ENCODE measurements at places on chromosomes 1 and 21. TPM values are rescaled to one million over a fixed set of nuclear protein-coding genes. Genes with fewer than 3 reads are reported as not detected.

The DOP1B gene
- polyA plus RNA-seq = 19.1 TPM

DNA sequence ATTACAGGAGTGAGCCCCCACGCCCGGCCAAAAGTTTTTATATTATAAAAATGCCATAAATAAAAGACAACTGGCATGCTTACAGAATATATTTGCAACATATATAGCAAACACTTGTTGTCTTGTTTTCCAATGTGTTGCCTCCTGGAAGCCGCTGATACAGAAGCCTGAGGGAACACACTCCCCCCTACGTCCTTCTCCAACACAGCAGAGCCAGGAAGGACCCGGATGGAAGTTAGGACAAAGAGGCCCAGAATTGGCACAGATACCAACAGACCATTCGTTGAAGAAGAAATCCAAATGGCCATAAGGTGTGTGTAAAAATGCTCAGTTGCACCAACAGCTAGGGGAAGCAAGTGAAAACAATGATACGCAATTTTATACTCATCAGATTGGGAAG is 1.3 kb upstream of the PLA2G5 start:
- no peaks in the 10 kb centered on the region for H3K36me3 ChIP-seq
- H3K4me1 ChIP-seq = no peaks in the 10 kb centered on the region
- no peak for DNase-seq
- no peak overlapping the region for H3K27ac ChIP-seq
- H3K27me3 ChIP-seq = no peaks in the 10 kb centered on the region

DNA sequence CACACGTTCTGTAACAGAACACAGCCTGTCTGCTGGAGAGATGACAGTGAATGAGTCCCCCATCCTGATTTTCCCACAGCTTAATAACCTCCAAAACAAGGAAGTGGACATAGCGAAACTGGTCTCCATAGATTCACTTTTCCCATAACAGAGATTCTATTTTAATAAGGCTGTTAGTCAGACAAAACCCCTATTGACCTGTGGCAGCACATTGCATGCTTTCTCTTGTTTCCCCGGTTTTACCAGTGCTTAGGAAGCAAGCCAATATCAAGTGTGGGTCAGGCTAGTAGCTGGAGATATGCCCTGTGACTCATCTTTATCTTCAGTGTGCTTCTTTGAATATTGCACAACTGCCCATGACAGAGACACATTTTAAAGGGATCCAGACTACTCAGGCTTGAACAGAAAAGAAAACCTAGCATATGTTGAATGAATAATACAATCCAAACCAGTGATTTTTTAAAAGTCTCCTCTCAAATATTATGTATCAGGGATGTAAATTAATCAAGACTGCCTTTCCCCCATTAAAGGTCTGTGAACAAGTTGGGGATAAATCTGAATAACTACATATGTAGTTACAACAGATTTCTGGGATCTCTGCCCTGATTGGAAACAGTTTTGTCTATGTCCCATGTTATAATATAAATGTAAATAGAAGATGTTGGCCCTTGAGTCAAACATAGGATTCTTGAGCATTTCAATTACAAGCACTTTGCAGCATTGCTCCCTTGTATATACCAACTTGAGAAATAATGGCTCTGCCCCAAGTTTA is 11.9 kb upstream of the CLDN8 start:
- no peak overlapping the region for H3K27ac ChIP-seq
- peak; percentile 52 for DNase-seq
- H3K27me3 ChIP-seq = no peaks in the 10 kb centered on the region

DNA sequence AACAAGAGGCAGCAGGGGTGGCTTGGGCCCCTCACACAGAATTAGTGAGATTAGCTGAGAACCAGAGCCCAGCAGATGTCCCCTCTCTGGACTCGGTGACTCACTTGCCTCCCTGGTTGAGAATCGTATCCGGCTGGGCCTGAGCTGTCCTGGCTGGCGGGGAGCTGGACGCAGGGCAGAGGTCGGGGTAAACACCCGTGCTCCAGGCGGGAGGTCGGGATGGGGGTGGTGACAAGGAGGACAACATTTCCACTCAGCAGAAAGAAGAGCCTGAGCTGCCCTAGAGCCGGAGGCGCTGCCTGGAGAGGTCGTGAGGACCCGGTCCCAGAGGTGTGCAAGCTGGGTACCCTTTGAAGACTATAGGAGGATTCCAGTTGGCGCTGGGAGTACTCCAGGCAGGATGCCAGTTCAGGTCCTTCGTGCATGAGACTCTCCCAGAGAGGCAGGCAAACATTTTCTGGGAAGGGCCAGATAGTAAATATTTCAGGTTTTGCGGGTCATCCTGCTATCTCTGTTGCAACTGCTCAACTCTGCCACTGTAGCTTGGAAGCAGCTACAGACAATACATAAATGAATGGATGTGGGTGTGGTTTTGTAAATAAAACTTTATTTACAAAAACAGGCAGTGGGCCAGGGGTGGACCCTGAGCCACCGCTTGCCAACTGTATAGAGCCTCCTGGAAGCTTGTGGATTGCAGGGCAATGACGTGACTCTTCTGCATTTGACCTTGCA is 116.8 kb upstream of the WNT4 start:
- H3K27ac ChIP-seq = peak overlapping the region; percentile 61
- H3K4me1 ChIP-seq = no peaks in the 10 kb centered on the region
- H3K27me3 ChIP-seq = no peaks in the 10 kb centered on the region

The HEYL gene
- polyA plus RNA-seq = not detected

- DNase-seq = no peak
- no peaks in the 10 kb centered on the region for H3K27me3 ChIP-seq
- H3K4me1 ChIP-seq = no peaks in the 10 kb centered on the region
- H3K27ac ChIP-seq = no peak overlapping the region
- H3K4me3 ChIP-seq = no peak overlapping the region
Observed at GRCh38 chr1:208437401-208437800, 193.2 kb upstream of the PLXNA2 start.

- H3K36me3 ChIP-seq = no peaks in the 10 kb centered on the region
- H3K4me3 ChIP-seq = peak overlapping the region; percentile 99
- peaks cover 53% of the 10 kb centered on the region for H3K4me1 ChIP-seq
- DNase-seq = no peak
- no peaks in the 10 kb centered on the region for H3K27me3 ChIP-seq
Observed at GRCh38 chr1:26696119-26696653, 371 bp downstream of the ARID1A start.

DNA sequence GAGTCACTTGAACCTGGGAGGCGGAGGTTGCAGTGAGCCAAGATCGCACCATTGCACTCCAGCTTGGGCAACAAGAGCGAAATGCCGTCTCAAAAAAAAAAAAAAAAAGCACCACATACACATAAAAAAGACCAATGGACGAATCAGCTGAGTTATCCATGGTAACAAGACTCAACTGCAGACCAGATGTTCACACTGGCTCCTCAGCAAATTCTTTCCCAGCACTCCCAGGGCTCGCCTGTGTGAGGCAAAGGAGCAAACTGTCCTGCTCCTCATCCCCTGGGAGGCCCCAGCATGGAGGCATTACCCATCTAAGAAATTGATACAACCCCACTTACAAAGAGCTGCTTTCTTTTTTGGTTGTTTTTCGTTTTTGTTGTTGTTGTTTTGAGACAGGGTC is 3.1 kb downstream of the TMEM234 start:
- H3K4me3 ChIP-seq = no peak overlapping the region
- no peak for DNase-seq
- peaks cover 2% of the 10 kb centered on the region for H3K36me3 ChIP-seq
- H3K27ac ChIP-seq = no peak overlapping the region

The ERRFI1 gene
- polyA plus RNA-seq = 35.7 TPM

DNA sequence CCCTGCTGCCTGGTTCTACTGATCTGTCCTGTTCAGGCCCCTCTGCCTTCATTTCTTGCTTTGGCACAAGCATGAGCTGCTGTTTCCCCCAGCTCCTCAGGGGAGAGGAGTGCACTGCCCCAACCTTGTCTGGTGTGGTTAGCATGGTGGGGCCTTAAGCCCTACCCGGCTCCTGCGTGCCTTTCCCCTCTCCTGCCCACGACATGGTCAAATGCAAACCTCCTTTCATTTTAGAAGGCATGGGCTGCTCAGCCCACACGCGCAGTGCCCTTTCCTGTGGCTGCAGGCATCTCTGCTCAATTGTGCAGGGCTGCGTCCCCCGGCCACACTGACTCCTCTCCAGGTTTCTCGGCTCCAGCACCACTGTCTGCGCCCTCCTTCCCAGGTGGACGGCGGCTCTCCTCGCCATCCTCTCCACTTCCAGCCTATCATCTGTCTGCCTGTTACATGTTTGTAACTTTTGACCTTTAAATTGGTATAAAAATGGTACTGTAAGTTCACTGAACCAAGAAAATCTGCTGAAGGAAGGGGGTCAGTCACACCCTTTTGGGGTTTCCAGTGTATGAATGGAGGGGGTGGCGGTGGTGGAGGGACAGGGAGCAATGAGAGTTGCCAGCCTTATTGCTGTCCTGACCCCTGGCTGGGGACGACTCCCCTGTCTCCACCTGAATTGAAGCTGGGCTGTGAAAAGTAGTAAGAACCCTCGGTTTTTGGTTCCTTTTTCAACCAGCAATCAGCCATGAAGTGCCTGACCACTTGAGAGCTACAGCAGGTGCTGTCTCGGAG is 5.1 kb downstream of the PDE9A start:
- H3K4me3 ChIP-seq = no peak overlapping the region
- H3K27ac ChIP-seq = no peak overlapping the region
- H3K4me1 ChIP-seq = peaks cover 27% of the 10 kb centered on the region
- H3K27me3 ChIP-seq = no peaks in the 10 kb centered on the region

The PODN gene
- polyA plus RNA-seq = 0.45 TPM

DNA sequence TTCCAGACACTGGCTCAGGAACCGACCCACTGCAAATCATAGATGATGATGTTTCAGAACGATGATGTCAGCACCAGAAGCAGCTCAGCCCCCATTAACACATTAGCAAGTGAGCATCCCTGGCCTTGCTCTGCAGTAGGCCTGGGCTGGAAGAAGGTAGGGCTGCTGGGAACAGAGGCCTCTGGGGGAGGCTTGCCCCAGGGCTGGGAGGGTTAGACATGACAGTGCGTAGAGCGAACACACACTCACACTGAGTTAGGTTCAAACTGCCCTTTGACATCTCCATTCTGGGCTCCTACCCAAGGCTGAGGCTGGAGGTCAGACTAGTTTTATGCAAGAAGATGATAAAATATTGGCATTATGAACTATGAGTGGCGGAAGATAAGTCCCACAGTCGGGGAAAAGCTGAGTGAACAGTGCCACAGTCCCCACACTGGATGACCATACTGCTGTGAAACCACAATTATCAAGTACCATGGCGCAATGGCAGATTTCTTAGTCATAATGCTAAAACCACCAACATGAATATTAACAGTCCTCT is 91.1 kb downstream of the DMRTB1 start:
- H3K36me3 ChIP-seq = no peaks in the 10 kb centered on the region
- H3K4me3 ChIP-seq = no peak overlapping the region
- H3K4me1 ChIP-seq = no peaks in the 10 kb centered on the region
- H3K27ac ChIP-seq = no peak overlapping the region
- H3K27me3 ChIP-seq = no peaks in the 10 kb centered on the region

The LAD1 gene
- 130 TPM for polyA plus RNA-seq

The P3H1 gene
- 4.3 TPM for polyA plus RNA-seq

The SIPA1L2 gene
- 10.6 TPM for polyA plus RNA-seq

DNA sequence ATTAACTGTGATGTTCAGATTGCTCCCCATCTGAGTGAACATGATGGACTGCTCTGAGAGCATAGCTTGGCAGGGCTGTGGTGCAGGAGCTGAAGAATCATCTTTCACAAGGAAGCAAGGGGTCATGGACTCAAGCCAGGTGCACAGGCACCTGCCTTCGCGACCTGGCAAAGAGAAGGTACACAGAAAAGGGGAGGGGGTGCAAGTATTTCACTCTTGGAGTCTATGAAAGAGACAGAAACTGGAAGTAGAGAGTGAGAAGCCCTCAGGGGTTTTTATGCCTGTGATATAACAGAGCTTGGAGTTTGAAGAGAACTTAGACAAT is 232.6 kb upstream of the PLXNA2 start:
- H3K27me3 ChIP-seq = no peaks in the 10 kb centered on the region
- peak overlapping the region; percentile 37 for H3K27ac ChIP-seq
- no peaks in the 10 kb centered on the region for H3K36me3 ChIP-seq
- DNase-seq = no peak
- H3K4me3 ChIP-seq = no peak overlapping the region

- H3K4me3 ChIP-seq = no peak overlapping the region
- peak; percentile 85 for DNase-seq
- peaks cover 2% of the 10 kb centered on the region for H3K4me1 ChIP-seq
- H3K27me3 ChIP-seq = no peaks in the 10 kb centered on the region
Observed at GRCh38 chr1:116538544-116538943, 32.3 kb downstream of the CD58 start.

GRCh38 chr1:152141971-152142584 is 16.9 kb downstream of the RPTN start:
- H3K36me3 ChIP-seq = no peaks in the 10 kb centered on the region
- no peak overlapping the region for H3K4me3 ChIP-seq
- DNase-seq = peak; percentile 69
- H3K27ac ChIP-seq = no peak overlapping the region
- H3K4me1 ChIP-seq = no peaks in the 10 kb centered on the region

- no peak overlapping the region for H3K27ac ChIP-seq
- no peaks in the 10 kb centered on the region for H3K4me1 ChIP-seq
- no peaks in the 10 kb centered on the region for H3K27me3 ChIP-seq
- H3K36me3 ChIP-seq = no peaks in the 10 kb centered on the region
- no peak for DNase-seq
- H3K4me3 ChIP-seq = no peak overlapping the region
Observed at GRCh38 chr1:221067721-221068120, 188.5 kb downstream of the HLX start.

DNA sequence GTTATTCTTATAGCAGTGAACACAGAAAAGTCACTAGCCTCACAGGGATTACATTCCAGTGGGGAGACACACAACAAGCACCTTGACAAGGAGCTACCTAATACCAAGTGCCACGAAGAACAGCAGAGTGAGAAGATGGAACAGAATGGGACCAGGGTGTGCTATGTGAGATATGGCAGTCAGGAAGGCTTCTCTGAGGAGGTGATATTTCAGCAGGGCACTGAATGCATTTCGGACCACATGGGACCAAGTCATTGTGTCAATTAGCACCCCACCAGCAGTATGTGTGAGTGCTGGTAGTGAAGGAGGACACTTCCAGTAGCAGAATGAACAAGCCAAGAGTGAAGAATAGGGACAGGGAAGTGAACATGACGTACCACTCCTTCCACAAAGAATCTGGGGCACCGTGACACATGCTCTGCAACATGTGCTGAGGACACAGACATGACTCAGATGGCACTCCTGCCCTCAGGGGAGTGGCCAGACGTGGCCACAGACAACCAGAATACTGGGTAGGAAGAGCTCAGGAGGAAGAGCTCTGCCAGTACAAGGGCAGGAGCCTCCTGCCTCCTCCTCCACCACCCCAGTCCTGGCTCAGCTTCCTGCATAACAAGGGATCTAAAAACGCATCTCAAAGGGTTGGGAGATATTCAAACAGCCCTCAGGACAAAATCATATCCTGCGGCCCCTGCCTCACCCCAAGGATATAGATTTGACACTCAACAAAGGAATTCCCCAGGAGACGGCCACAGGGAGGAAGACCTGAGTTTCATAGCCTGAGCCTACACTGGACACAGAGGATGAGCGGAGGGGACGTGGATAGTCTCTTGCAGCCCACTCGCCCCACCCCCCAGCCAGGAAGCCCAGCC is 102.5 kb downstream of the TRABD2B start:
- H3K4me1 ChIP-seq = peaks cover 7% of the 10 kb centered on the region
- no peaks in the 10 kb centered on the region for H3K36me3 ChIP-seq
- H3K27me3 ChIP-seq = no peaks in the 10 kb centered on the region
- no peak overlapping the region for H3K4me3 ChIP-seq

The APCS gene
- polyA plus RNA-seq = not detected

Data from small intestine (tissue), 16 donors.